Stimulated activated CD4-positive, alpha-beta T cell treated with anti-CD3 and anti-CD28 coated beads, Interleukin-1b, Interleukin-23, amount 100 ng/mL, for 4 hours (primary cell): ENCODE measurements at places on chromosomes 7 and 10.

DNA sequence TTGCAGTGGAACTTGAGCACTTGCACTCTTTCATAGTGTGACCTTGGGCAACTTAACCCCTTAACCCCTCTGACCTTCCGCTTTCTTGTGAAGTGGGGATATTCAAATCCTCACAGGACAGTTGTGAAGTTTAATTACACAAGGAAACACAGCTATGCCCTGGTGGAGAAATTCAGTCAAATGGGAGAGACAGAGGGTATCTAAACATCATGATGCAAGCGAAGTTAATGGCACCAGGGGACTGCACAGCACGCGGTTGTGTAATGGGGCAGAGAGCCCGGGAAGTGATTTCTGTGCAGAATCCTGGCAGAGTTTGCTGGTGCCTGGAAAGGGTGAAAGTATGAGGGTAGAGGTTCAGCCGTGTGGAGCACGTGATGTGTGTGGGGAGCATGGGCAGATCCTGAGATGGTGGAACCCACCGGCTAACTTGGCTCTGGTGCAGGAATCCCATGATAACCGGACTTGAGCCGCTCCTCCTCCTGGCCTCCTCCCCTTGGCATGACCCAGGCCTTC, 51.7 kb downstream of the SNX10 start:
- no peak for DNase-seq

DNA sequence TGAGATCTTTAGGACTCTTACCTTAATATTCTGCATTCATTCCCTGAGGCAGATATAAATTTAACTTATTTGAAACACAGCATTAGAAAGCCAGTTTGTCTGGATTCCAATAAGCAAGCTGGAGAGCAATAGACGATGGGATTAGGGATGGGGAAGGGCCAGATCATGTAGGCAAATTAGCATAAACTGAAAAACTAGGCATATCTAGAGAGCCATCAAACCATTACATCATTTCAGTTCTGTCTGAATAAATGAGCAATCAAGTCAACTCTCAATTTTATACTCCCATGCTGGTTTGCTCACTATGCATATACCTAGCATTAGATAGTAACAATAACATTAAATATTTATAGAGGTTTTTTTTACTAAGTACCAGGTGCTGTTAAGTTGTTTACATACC, 583.6 kb upstream of the LRRN3 start:
- DNase-seq = no peak

DNA sequence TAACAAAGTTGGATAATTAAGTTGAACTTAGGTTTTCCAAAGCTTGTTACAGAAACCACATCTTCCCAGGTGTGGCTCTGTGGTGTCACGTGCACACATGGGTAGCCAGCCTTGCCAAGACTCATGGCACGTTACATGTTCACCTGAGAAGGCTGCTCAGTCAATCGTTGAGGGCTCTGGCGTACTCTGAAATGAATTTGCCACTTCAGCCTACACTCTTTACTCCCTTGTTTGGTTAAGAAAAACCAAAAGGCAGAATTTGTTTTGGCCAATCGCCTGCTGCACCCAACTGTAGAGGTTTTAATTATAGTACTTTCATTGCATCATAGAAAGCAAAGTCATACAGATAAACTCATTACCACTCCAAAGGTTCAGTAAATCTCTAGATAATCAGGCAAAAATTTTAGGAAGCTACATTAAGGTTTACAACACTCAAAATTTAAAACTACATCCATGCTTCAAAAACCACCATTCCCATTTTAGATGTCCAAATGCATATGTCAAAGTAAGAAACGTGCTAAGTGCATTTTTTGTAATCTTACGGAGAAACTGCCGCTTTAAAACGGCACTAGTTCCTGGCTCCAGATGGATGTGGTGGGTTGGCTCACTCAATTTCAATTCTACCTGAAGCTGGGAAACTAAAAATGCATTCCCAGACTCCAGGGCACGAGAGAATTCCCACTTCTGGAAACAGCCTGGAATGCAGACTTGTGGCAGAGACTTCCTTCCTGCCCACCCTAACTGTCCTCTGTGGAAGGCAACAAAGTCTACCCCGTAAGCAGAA, 88.4 kb downstream of the DIP2C start:
- DNase-seq = no peak

GRCh38 chr7:91892821-91893340, 12.4 kb upstream of the MTERF1 start:
- DNase-seq = no peak

GRCh38 chr10:70801854-70802253, 13.9 kb upstream of the SGPL1 start:
- DNase-seq = no peak

GRCh38 chr7:25901658-25902057, 250.3 kb upstream of the NFE2L3 start:
- DNase-seq = no peak

DNA sequence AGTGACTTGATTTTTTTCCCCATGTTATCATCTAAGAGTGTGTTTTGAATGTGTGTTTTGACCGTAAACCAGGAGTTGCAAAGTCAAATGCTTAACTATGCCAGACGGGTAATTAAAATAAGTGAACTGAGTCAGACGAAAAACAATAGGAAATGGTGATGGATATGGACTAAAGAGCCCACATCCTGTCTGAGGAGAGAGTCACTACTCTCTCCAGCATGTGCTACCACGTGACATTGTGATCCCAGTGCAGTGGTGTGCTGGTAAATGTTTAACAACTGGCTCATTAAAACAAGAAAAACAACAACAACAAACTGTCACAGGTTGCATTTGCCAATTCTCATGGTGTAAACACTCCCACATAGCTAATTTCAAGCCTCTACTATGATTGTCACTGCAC, 164.3 kb downstream of the SUGCT start:
- DNase-seq = no peak

- no peak for DNase-seq
Measured at GRCh38 chr10:132480356-132480755, 57.2 kb upstream of the INPP5A start.

DNA sequence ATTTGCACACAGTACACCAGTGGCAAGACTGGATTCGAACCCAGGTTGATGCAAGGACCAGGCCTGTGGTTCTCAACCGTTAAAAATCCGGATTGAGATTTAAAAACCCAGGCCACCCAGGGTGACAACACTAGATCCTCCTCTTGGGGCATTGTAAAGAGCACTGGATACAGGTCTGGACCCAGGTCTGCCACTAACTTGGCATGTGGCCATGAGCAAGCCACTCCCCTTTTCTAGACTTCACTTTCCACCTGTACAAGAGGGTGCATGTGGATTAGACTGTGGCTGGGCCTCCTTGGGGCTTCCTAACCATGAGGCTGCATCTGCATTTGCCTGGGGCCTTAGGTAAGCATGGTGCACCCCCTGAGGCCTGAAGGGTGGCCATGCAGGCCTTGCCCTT, 21.7 kb upstream of the SLC29A3 start:
- DNase-seq = no peak

DNA sequence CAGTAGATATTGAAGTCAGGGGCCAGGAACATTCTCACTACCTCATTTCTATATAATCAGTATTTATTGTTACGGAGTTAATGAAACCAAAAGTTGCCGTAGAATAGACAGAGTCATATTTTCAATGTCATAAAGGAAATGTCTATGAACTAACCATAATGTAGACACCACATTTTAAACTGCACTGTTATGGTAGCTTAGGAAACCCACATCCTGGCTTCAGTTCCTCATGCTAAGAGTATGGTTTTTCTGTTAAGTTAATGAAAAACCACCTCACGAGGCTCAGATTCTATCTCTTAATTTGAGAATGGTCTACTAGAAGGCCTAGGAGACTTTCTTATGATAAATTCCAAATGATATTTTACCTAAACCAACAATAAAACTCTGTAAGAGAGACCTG, 166.5 kb downstream of the TMEM26 start:
- DNase-seq = no peak

DNA sequence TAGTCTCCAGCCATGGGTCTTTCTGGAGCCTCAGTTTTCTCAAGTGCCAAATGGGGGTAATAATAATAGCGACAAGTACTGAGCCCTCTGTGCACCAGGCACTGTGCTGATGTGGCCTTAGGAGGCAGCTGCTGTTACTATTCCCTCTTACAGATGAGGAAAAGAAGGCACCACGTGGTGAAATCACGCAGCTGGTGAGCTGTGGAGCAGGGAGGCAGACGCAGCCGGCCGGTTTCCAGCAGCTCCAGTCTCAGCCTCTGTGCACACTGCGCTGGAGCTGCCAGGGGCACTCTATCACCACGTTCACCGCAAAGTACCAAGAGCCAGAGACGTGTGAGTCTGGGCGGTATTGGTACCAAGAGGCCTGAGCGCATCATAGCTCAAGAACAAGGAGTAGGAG, 9.6 kb downstream of the PYROXD2 start:
- no peak for DNase-seq

GRCh38 chr7:51785876-51786275, 469.3 kb upstream of the COBL start:
- no peak for DNase-seq

DNA sequence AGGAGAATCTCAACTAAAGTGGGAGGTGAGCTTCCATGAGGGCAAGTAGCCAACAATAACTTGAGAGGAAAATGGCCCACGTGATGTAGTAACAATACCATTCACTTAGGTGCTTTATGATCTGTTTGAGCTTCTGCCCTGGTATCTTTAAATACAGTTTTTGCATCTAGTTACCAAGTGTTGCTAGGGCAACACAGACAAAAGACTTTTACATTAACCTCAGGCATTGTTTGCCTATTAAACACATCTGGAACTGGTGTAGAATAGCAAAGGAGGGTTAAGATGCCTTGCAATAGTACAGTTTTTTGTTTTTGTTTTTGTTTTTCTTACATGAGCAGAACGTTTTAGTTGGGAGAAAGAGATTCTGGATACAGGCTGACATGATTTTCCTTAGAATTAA, 97.7 kb upstream of the MTPN start:
- no peak for DNase-seq

DNA sequence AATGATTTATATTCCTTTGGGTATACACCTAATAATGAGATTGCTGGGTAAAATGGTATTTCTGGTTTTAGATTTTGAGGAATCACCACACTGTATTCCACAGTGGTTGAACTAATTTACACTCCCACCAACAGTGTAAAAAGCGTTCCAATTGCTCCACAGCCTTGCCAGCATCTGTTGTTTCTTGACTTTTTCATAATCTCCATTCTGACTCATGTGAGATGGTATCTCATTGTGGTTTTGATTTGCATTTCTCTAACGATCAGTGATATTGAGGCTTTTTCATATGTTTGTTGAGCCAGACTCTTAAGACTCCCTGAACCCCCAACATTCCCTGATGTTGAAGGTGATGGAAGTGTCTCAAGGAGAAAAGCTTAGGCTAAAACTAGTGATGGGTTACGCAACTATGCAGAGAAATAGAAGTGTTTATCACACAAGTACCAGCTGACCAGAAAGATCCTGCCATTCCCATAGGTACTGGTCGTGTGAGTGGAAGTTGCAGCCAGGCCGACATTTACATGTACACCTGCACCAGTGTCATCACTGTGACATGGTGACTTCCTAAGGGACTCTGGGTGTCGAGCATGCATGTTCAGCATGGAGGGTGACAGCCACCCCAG, 711.2 kb upstream of the NRP1 start:
- DNase-seq = no peak

DNA sequence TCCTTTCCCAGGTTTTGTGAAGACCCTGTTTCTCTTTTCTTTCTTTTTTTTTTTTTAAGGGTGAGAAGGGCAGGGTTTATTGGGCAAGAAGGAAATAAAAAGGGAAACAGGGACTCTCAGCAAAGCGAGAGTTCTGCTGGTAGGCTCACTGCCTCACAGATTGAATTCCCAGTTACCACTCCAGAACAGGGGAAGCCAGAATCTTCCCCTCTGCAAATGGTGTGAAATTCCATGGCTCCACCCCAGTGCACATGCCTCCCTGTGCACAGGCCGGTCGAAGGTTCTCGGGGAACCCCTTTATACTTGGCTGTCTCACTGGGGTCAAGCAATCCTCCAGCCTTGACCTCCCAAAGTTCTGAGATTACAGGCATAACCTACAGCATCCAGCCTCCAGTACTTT, 10.5 kb upstream of the GUSB start:
- no peak for DNase-seq

DNA sequence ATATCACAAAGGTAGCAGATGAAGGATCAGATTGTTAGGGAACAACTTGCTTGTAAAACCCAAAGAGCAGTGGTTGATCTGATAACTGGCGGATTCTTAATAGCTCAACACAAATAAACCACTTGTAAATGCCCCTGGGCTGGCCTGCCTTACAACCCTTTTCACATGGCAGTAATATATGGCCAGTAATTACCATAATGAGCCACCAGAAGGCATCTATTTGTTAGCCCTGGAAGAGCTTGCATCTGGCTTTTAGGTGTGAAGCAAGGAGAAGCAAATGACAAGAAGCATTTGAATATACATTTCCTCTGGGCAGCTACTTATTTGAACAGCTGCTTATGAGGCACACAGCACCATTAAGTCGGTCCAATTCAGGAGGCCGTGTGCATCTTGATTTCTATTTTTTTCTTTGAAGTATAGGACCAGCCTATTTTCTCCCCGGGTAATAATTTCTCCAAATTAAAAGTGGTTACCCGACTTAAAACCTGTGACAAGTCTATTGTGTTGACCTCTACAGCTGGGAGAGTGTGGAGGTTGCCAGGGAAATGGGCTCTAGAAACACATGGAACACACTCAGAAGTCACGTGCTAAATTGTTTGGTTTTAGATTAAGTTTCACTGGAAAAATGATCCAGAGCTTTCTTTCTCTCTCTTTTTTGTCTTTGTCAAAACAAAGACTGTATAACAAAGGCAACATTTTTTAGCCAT, 113.4 kb downstream of the SEM1 start:
- DNase-seq = no peak

- DNase-seq = no peak
Measured at GRCh38 chr7:41954976-41955375, 252.1 kb upstream of the INHBA start.

GRCh38 chr10:66958466-66958865, 32.6 kb downstream of the LRRTM3 start:
- no peak for DNase-seq

DNA sequence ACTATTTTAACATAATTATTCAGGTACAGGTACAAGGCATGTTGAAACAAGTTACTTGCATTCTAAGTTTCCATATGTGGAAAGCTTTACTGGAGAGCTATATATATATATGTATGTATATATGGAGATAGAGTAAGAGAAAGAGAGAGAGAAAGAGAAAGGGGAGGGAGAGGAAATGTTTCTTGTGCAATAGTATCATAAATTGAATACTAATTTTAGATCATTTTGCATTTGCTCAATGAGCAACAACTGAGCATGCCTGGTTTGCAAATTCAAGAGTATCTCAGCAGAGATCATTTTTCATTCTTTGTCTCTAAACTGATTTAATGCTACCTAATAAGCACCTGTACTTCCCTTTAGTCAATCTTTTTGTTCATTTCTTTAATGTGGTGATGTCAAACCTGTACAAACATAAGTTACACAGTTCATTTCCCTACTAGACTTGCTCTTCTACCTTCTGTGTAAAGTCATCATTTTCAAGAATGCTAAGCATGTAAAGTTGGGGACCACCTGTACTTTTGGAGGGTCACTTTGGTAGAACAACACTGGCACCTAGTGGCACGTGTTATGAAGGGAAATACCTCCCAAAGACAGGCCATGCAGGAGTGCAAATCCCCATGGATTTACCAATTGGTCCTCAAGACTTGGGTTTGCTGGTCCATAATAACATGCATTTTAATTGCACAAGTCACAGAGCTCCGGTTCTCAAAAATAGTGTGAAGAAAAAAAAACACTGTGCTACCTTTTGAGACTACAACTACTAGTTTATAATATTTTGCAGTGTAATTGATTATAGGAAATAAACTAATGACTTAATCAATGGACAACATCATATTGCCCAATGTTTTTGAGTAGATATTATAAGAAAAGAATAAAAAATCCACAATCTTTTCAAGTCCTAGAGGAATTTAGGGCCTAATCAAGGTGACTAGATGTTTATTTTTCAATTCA, 431.2 kb upstream of the IGFBP3 start:
- no peak for DNase-seq

- DNase-seq = no peak
Measured at GRCh38 chr10:126479280-126479895, 91.1 kb upstream of the ADAM12 start.
